Effector memory CD8-positive, alpha-beta T cell (primary cell): ENCODE measurements at places on chromosomes 5 and 9.

DNA sequence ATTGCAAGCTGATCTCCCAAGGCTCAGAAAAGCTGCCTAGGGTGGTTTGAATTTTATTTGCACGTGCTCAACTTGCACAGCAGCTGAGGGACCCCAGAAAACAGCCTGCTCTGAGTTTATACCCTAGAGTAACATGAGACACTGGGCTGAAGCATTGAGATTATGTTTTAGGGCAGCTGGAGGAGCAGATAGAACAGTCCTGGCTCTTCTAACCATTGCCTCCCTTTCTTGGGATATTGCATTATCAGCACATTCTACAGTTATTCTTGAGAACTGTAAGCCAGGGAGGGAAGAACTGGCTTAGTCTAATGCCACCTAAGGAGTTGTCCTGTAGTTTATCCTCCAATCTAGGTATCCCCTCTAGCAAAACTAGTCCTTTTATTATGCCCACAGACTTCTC is 10.3 kb downstream of the SMC2 start:
- DNase-seq: no peak

DNA sequence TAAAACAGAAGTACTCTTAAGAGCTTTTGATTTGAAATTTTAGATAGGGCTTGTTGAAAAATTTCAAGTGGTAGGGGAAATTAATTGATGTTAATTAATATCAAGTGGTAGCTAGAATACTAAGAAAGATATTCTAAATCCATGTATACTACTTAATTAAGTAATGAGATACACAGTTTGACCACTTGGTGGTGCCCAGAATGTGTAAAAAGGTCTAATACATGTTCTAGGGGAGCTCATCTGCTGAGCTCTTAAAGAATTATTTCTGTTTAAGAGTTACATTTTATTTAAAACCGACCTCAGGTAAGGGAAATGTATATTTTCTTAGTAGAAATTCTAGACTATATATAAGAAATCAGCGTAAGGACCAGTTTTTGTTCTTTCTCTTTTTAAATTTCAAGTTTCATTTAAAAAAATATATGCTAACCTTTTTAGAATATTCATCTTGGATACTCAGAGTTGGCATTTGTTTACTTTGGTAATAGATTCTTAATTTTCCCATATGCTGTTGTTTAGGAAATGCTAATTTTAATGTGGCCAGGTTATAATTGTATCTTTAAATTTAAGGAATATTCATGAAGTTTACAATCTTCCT is 61.5 kb downstream of the LNPEP start:
- DNase-seq: peak; percentile 5

- DNase-seq: no peak
Measured at GRCh38 chr9:79812507-79813257, 240.9 kb downstream of the TLE4 start.

DNA sequence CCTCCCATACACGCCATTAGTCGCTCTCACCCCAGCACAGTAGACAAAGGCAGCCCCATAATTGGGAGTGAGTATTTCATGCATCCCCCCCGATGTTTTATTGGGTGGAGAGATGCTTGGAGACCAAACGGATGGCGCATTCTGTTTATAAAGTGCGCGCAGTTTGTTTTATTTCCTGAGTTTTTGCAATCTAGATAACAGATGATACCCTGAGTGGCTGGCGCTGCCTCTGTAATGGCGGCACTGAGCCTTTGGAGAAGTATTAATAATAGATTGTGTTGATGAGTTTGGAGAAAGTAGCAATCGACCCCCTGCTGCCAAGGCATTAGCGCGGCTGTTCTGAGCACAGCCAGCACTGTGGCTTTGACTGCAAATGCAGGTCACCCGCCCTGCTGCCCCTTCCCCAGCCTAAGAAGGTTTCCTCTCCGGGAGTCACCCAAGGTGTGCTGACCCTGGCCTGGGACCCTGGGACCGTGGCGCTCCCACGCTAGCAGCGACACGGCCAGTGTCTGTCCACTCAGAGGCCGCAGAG is 74.3 kb downstream of the LMX1B start:
- DNase-seq: no peak

DNA sequence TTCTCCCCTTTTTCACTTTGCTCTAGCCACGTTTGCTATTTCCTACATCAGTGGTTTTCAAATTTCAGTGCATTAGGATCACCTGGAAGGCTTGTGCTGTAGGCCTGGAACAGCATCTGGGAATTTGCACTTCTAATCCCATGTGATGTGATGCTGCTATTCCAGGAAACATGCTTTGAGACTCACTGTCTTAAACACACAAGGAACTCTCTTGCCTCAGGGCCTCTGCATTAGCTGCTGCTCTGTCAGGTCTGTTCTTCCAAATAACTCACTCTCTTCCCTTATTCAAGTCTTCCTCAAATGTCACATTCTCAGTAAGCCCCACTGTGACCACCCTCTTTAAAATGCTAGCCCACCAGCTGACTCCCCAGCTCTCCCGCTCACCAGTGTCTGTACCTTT is 204.0 kb downstream of the DNAH5 start:
- DNase-seq: no peak

- DNase-seq: no peak
Measured at GRCh38 chr5:15555176-15555575, 55.2 kb downstream of the FBXL7 start.

DNA sequence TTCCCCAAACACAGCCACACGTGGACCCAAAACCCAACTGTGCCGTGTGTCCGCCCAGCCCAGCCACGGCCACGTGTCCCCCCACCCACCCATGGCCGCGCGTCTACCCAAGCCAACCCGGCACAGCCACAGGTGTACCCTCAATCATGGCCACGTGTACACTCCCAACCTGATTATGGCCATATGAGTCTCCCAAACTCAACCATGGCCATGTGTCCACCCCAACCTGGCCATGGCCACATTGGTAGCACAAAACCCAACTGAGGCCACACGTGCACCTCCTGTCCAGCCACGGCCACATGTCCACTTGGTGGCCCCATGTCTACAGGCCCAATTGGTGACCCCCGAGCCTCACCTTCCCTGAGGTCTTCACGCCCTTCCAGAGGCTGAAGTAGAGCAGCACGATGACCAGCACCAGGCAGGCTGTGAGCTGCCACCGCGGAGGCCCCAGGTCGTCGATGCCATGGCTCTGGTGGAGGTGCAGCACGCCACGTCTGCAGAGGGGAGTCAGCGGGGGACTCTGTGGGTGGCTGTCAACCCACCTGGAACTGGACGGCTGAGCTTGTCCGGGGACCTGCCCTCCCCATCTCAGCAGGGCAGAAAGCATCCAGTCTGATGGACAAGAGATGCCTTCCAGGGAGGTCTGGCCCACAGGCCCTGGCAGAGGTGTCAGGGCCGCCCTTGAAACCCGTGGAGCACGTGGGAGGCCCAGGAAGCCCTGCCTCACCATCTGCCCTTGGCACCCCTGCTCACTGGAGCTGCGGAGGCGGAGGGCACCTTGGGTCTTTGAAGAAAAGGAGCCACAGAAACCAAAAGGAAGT is 23.5 kb downstream of the SLC6A3 start:
- DNase-seq: no peak

GRCh38 chr9:137228968-137229896 is 1.5 kb upstream of the SLC34A3 start:
- DNase-seq: no peak

- no peak for DNase-seq
Measured at GRCh38 chr9:98227883-98228282, 27.6 kb downstream of the TBC1D2 start.

GRCh38 chr9:76400534-76401096 is 6.4 kb upstream of the RFK start:
- no peak for DNase-seq

- no peak for DNase-seq
Measured at GRCh38 chr9:85053206-85053786, 383.8 kb downstream of the NTRK2 start.

DNA sequence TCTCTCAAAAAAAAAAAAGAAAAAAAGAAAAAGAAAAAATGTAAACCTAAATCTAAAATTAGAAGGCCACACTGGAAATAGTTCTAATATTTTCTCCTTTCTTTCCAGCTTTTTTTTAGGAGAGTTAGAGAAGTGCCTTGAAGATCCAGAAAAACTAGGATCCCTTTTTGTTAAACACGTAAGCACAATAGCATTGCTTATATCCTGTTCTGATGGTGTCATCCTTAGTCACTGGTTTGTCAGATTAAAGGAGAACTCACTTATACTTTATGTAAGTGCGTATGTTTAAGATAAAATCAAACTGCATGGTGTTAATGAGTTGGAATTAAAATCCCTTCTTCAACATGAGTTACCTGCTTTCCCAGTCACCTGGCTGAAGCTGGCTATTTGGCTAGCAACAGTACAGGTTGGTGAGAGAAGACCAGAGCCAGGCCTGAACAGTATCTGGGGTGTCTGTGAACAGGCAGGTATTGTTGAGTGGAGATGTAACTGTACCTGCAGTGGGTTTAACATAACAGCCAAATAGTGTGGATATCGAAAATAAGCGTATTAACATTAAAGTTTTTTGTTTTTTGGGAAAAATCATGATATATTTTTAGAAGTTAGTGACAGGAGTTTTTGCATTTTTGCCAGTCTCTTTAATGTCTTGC is 104.7 kb upstream of the OTULINL start:
- no peak for DNase-seq

GRCh38 chr5:66454186-66455078 is 141.8 kb upstream of the MAST4 start:
- no peak for DNase-seq

GRCh38 chr9:105880517-105880916 is 186.2 kb downstream of the TMEM38B start:
- no peak for DNase-seq

- DNase-seq: no peak
Measured at GRCh38 chr5:12022444-12022843, 118.2 kb upstream of the CTNND2 start.

DNA sequence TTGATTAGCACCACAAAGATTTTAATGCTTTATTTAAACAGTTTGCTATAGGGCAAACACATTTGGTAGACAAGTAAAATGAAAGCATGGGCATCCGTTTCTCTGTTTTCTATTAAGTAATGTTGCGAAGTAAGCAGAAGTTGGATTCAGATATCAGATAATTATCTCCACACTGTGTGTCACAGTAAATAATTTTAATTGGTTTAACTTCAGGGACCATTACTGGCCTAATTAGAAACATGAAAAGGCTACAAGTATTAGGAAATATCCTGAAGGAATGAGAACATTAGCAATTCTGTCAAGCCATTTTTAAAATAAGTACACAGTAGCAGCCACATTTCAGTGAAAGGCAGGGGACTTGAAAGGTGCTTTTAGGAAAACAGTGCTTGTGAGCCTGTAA is 975.4 kb downstream of the NR2F1-AS1 start:
- DNase-seq: no peak

GRCh38 chr5:151904909-151905308 is 19.7 kb downstream of the GLRA1 start:
- no peak for DNase-seq

GRCh38 chr9:131474711-131475110 is 28.0 kb upstream of the POMT1 start:
- no peak for DNase-seq

- no peak for DNase-seq
Measured at GRCh38 chr9:129174724-129175514, 3.1 kb downstream of the IER5L start.
